COR-L47 (cell line): ENCODE measurements at places on chromosomes 2 and 18.

DNA sequence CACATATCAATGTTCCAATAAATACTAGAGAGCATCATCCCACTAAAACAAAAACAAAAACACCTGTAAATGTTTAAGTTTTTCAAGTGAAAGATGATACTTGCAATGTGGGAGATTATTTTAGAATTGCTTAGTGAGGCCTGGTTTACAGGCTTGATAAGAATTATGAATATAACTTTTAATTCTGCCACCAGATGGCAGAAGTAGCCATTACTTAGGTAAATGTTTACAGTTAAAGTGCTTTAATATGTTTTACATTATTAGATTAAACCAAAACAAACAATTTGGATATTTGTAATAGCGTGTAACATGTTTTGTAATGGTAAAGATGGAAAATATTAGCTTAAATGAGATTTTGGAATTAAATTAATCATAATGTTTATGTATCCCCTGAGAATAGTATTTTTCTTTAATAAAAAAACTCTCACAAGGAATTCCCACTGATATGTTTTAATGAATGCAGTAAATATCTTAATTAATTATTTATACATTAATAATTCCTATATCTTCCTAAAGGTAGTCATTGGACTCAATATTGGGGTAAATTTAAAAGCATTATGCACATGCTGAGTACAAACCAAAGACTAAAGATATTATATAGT, 522.0 kb downstream of the SPAG16 start:
- DNase-seq: peak; percentile 45

DNA sequence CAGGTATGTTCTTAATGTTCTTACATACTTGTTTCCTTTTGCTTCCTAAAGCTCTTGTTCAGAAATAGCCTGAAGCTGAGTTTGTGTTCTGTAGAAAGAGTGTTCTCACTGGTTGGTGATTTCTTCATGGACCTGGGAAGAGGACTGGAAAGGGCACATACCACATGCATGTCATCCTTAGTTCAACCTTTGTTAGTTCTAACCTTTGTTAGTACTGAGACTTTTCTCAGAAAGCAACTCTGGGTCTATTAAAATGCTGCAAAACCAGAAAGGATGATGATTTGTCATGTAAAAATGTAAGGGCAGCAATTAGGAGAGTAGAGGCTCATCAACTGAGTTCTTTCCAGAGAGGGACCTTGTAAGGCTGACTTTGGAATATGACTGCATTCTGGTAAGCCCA, 2.5 kb upstream of the FAP start:
- DNase-seq: no peak

GRCh38 chr2:231482806-231483391, 18.6 kb upstream of the NCL start:
- DNase-seq: no peak

DNA sequence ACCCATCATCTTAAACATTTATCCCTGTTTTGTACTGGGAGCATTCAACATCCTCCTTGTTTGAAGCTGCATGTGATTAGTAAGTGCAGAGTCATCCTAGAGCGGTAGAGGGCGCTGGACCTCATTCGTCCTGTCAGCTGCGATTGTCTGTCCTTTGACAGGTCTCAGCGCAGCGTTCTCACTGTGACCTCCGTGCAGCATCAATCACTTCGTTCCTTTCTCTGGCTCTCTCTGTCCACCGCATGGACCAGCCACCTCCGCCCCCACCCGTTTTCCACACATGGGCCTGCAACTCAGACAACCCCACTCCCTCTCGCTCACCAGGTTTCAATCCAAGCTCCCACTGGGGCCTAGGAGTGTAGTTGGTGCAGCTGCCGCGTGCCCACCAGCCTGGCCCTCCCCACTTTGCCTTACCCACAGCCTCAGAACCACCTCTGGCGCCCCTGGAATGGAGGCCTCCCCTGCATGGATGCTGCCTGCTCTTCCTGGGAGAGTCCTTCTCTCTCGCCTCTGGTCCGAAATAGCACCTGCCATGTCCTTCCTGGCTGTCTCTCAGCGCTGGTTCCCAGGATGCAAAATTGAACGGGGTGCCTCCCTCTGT, 90.5 kb downstream of the NDUFA10 start:
- peak; percentile 21 for DNase-seq

- DNase-seq: no peak
These were observed 75.3 kb upstream of the SIX3 start for GRCh38 chr2:44866152-44866551.

GRCh38 chr2:6896930-6897759, 19.6 kb downstream of the RSAD2 start:
- peak; percentile 31 for DNase-seq

GRCh38 chr2:108548208-108549003, 14.1 kb downstream of the LIMS1 start:
- no peak for DNase-seq

GRCh38 chr18:57970356-57971095, 73.5 kb upstream of the NEDD4L start:
- peak; percentile 17 for DNase-seq

GRCh38 chr2:181163139-181163538, 182.7 kb downstream of the UBE2E3 start:
- DNase-seq: no peak

- DNase-seq: no peak
These were observed 240.2 kb downstream of the CYP26B1 start for GRCh38 chr2:71907503-71907902.

- DNase-seq: peak; percentile 66
These were observed 471.0 kb upstream of the PIK3C3 start for GRCh38 chr18:41484069-41484468.

DNA sequence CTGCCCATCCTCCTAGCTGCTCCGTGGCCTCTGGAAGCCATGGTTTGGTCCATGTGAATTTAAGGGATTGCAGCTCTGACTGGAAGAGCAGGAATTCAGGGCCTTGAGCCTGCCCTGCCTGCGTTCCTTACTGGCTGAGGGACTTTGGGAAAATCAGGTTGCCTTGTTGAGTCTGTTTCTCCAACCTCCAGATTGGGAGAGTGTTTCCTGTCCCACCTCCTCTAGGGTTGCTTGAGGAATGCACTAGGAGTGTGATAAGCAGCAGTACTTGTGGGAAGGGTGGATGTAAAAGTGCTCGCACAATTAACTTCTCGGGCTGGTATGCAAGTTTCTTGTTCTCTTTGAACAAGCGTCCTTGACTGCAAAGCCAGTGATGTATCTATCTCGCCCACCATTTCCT, 84.4 kb upstream of the YWHAQ start:
- DNase-seq: no peak

DNA sequence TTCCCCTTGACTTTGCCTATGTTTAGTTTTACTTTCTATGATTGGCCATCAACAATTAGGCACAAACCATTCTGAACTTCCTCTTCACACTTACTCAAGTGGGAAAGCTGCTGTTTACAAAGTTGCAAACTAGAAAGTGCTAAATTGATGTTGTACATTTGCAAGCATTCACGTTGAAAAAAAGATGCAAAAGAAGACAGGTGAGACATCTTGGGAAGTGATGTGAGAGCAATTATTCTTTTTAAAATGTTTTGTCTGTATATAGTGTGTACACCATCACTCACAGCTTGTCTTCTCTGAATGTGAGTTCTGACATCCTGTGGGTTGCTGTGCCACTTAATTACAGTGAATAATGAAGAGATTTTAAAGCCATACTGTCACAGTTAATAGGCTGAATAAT, 874.1 kb upstream of the LRATD1 start:
- no peak for DNase-seq

GRCh38 chr18:78927156-78927555, 52.5 kb upstream of the SALL3 start:
- no peak for DNase-seq

- DNase-seq: no peak
These were observed 1326.0 kb upstream of the ZEB2 start for GRCh38 chr2:145845923-145846322.

DNA sequence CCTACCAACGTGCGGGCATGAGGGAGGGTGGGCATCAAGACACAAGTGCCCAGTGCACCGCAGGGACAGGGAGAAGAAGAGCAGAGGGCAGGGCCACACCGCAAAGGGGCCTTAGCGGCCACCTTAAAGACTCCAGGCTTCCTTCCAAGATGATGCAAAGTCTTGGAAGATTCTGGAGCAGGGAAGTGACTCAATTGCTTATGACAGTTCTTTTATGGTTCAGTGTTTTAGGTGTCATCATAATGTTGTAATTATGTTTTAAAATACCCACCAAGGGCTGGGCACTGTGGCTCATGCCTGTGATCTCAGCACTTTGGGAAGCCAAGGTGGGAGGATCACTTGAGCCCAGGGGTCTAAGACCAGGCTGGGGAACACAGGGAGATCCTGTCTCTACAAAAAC, 44.5 kb upstream of the SEMA4C start:
- DNase-seq: no peak

DNA sequence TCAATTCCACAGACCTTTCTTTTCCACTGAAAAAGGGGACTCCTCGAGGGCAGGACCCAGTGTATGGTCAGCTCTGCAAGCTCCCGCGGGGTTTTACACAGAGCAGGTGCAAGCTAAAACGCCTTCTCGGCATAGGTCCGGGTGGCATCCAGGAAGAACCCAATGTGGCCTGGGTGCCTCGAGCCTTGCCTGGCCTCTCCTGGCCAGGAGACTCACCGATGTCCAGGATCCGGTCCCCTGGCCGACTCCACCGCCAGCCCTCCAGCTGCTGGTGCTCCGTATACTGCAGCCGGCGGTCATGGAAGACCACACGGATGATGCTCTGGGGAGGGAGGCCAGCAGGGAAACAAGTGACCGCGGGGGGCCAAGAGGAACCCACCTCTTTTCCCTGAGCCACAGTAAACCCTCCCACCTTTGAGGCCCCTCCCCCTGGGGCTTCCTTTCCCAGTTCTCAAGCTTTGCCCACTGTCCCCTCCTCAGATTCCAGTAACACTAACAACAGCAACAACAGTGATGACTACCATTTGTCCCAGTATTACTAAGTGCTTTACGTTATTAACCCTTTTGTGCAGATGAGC, 36.1 kb downstream of the TFCP2L1 start:
- DNase-seq: no peak

DNA sequence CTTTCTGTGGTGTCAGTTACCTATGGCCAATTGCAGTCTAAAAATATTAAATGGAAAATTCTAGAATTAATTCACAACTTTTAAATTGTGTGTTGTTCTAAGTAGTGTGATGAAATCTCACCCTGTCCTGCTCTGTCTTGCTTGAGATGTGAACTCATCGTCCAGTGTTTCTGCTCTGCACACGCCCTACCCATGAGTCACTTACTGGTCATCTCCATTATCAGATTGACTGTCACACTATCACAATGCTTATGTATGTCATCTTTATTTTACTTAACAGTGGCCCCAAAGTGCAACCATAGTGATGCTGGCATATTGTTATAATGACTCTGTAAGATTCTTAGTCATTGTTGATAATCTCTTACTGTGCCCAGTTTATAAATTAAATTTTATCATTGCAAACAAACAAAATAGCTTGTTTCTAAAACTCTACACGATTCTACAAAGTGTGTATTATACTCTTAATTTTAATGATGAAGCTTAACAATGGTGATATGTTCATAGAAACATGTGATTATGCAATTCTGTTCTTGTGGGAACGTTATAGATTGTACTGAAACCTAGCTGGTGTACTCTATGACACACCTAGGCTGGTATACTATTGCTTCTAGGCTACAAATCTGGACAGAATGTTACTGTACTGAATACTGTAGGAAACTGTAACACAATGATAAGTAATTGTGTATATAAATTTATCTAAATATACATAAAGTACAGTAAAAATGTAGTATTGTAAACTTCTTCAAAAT, 1086.8 kb upstream of the PIK3C3 start:
- DNase-seq: no peak

DNA sequence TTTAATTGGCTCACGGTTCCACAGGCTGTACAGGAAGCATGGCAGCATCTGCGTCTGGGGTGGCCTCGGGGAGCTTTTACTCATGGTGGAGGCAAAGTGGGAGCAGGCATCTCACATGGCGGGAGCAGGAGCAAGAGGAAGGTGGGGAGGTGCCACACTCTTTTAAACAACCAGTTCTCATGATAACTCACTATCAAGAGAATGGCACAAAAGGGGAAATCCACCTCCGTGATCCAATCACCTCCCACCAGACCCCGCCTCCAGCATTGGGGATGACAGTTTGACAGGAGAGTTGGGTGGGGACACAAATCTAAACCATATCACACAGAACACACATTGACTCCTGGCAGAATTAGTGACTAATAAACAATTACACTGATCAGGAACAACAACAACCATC, 68.6 kb upstream of the ACKR3 start:
- no peak for DNase-seq

- DNase-seq: no peak
These were observed 3.4 kb downstream of the TET3 start for GRCh38 chr2:73987948-73988700.
